ENCODE measurements at places on chromosomes 12 and 14.

- no peak for DNase-seq
These were observed 8.6 kb upstream of the CHD4 start for GRCh38 chr12:6615802-6616201.

GRCh38 chr12:133130038-133130807, at the start of the genes ZNF10 and ZNF891:
TSS of gene ZNF10 (plus strand) at chr12:133130627. CDS start at chr12:133144493, 13,866 bp downstream.
TSS of gene ZNF891 (minus strand) at chr12:133130274. CDS start at chr12:133121918, 8,356 bp downstream.
- DNase-seq, result peak; percentile 92

- DNase-seq, result no peak
These were observed 29.5 kb downstream of the ABHD12B start for GRCh38 chr14:50901361-50901760.

GRCh38 chr14:80615831-80616230, 325.7 kb downstream of the CEP128 start:
- no peak for DNase-seq

DNA sequence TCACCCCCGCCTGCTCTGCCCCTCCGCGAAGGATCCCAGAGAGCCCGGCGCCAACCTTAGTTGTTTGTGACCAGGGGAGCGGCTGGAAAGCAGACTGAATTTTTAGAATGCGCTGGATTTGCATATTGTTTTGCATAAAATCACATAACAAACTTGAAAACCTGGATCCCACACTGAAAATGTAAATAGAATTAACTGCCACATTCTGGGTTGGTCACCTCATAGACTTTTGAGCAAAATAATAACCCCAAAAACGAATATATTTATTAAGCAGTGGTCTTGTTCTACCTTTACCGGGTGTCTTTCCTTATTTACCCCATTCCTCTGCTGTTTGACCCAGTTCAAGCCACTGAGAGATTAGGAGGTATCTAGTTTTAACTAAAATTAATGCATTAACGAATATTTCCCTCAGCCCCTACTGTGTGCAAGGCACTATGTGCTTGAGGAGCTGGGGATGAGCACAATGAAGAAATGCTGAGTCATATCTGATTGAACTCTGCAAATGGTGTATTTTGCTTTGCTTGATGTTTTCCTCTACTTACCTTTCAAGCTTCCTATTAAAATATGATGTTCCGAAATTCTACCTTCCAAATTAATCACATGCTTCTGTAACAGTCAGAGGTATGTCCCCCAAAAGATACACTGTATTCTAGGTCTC, 438 bp upstream of the EGLN3 start:
- no peak for DNase-seq

DNA sequence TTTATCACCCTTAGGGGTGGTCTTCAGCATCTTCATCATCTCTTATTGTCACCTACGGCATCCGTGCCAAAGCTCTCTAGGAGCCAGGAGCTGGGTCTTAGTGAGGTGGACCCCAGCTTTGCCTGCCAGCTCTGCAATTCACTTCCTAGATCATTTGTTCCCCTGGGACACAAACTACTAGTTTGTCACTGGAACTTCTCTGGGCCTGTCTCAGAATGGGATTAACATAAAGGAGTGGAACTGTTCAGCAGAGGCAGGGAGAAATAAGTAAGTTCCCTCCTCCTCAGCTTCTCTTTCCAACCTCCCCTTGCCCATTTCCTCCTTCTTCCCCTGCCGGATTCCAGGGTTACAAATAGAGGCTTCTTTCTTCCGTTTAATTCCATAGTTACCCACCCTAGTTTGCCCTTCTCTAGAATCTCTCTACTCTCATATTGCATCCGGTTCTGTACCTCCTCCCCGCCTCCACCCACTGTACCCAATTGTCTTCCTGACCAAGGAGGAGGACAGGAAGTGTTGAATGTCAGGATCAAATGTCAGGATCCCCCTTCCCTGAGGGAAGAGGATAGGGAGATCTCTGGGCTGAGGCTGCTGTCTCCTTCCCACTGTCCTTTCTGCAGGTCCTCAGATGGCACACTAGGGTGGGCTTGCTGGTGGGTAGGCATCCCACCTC, 25.0 kb downstream of the LARP4 start:
- no peak for DNase-seq

GRCh38 chr12:48980953-48981756, 3.0 kb downstream of the WNT1 start:
- DNase-seq, result no peak

DNA sequence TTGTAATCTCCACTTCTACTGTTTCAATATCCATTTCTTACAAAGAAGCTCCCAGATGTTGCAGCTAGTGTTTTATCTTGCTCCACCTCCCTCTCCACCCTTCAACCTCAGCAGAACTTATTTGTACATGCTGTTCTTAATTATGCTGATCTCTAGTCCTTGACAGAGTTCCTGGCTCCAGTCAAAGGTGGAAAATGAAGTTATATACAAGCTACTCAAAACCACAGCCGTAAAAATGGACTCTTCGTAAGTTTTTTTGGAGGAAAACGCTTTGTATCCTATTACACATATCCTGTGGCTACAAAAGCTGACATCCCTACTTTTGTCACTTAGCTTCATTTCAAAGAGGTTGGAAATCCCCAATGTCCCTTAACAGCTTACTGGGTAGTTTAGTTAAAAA, 1.3 kb downstream of the CLEC1A start:
- DNase-seq, result no peak

- no peak for DNase-seq
These were observed 171.7 kb downstream of the PHLDA1 start for GRCh38 chr12:75859868-75860267.

DNA sequence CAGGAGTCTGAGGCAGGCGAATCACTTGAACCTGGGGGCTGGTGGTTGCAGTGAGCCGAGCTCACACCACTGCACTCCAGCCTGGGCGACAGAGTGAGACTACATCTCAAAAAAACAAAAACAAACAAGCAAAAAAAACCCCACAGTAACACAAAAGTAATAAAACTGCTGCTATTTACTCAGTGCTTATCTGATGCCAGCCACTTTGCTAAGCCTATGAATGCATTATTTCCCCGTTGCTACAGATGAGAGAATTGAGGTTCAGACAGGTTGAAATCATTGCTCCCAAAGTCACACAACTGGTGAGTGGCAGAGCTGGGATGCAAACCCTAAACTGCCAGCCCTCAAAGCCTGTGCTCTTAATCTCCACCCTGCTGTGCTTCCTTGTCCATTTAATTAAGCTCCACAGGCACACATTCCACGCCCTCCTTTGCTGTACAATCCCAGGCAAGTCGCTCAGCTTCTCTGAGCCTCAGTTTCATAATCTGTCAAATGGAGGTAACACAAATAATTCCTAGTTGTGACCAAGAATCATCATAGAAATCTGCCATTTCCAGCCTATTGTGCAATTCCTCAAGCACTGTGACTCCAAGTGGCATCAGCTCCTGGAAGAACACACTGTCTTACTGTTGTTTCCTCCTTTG, 5.7 kb upstream of the OAS3 start:
- DNase-seq, result no peak

DNA sequence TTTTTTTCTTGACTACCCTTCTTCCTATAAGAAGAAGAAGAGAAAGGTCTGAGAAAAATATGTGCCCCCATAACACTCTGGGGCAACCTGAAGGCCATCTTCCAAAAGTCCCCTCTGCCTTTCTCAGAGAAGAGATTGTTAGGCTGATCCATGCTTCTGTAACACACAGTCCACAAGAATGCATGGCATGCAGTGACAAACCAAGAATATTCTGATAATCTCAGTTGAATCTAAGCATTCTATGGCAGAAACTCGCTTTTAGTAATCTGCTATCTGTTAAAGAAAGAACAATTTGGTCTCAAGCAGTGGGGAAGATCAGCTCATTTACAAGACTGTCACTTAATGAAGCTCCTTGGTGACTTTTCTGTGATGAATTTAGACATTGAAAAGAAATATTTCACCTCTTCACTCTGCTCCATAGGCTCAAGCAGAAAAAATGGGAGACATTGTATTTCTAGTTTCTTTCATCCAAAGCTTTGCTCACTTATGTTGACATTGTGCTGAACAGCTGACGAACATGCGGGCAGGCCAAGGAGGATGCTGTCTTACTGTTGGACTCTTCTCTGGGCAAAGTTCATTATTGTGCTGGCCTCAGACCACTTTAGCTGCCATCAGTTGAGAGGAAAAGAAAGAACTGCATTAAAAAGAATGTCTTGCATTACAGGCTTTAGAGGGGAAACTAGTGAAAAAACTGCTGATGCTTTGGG, 957.1 kb downstream of the DIO2 start:
- DNase-seq, result no peak

DNA sequence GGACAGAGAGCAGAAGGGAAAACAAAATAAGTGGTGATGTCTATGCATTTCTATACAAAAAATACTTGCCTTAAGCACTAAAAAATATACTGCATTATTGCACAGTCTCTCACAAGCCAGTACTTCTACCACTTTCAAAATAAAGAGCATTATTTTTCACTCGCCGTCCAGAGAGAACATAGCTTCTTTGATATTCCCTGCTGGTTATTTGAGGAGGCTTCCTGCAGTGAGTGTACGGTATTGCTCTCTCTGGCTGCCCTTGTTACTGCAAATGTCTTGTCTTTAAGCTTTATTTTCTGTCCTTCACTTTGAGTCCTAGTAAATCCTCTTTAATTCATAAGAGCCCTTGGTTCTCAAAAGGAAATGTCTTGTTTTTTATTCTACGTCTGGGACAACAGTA, 81.1 kb downstream of the EML1 start:
- DNase-seq, result no peak

DNA sequence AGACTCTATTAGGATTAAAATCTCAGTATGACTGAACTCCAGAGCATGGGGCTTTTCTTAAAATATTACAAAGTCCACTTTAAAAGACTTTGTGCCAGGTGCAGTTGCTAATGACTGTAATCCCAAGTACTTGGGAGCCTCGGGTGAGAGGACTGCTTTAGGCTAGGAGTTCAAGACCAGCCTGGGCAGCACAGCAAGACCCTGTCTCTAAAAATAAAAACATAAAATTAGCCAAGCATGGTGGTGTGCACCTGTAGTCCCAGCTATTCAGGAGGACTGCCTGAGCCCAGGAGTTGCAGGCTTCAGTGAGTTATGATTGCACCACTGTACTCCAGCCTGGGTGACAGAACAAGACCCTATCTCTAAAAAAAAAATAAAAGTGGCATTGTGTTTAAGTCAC, 33.2 kb downstream of the ATF7 start:
- DNase-seq, result no peak

DNA sequence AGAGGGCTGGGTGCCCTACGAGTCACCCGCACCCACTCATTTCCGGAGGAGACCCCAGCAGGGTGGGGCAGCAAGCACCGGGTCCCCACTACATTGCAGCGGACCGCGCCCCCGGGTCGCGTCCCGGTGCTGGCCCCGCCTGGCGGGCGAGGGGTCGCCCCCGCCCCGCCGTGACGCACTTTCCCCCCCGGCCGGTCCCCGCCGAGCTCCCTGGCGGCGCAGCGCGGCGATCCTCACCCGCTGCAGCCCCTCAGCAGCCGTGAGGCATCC, 106.1 kb downstream of the PRICKLE1 start:
- no peak for DNase-seq

GRCh38 chr14:86027990-86028389, 498.0 kb downstream of the FLRT2 start:
- no peak for DNase-seq

DNA sequence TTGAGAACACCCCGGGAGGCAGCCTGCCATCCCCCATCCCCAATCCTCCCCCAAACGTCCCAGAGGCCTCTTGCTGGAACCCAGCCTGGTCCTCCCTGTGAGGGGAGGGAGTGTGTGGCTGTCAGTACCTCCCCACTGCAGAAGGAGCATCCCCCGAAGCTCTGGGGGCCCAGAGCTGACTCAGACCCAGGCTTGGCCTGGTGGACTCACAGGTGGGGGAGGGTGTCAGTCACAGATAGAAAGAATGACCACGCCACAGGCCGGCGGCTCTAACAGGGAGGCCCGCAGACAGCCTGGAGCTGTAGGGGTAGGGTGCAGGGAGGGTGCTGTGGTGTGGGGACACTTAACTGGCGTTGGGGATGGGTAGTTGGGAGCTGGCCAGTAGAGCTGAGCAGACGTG, 5.3 kb downstream of the HHIPL1 start:
- DNase-seq, result no peak

DNA sequence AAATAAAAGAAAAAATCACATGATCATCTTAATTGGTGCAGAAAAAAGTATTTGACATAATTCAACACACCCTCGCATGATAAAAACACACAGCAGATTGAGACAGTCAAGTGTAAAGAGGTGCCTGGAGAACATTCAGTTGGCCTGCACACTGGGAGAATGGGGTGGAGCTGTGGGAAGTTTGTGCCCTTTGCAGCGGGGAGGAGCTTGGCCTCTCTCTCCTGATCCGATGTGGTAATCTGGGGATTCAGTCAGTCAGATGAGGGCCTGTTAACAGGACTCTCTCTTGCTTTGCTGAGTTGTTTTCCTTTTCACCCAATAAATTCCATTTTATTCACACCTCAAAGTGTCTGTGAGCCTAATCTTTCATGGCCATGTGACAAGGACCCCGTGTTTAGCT, 5.9 kb downstream of the SERPINA6 start:
- no peak for DNase-seq

- no peak for DNase-seq
These were observed 29.2 kb downstream of the VWF start for GRCh38 chr12:6095269-6095668.

DNA sequence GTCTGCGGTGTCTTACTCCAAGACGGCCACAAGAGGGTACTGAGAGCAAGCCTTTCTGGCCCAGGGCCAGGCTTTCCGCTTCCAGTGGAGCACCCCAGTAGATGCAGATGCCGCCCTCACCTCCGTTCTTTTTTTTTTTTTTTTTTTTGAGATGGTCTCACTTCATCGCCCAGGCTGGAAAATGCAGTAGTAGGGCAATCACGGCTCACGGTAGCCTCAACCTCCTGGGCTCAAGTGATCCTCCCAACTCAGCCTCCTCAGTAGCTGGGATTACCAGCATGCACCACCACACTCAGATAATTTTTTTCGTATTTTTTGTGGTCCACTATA, 5.6 kb upstream of the LBHD2 start:
- DNase-seq, result peak; percentile 36

- DNase-seq, result no peak
These were observed 4.8 kb upstream of the DGLUCY start for GRCh38 chr14:91108941-91109611.

GRCh38 chr14:101843665-101844064, 82.2 kb downstream of the PPP2R5C start:
- DNase-seq, result no peak

GRCh38 chr14:39266525-39266870, 32.8 kb downstream of the MIA2 start:
- DNase-seq, result no peak

- DNase-seq, result no peak
These were observed 259.6 kb upstream of the ALG10B start for GRCh38 chr12:38056701-38057689.

GRCh38 chr12:108295641-108296040, 43.5 kb downstream of the CMKLR1 start:
- no peak for DNase-seq

GRCh38 chr12:127555071-127555470, 711.9 kb upstream of the TMEM132C start:
- DNase-seq, result no peak

DNA sequence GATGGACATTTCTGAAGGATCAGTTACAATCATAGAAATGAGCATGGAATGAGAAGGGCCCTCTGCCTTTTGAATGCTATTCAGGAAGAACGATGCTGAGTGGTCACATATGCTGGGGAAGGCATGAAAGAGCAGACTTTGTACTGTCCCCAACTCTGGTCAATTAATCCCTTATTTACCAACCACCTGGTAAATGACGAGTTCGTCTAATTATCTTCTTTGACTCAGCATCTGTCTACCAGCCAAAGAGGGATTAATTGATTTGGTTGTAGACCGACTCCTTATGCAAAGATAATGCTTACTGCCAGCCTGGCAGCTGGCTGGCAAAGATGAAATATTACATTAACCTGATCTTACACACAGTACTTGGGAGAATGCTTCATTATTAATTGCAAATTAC, 152.2 kb downstream of the CHST11 start:
- no peak for DNase-seq

- no peak for DNase-seq
These were observed at the start of gene SMOC1 for GRCh38 chr14:69879175-69880043. TSS of gene SMOC1 (plus strand) at chr14:69879416. CDS start at chr14:69879679, 263 bp downstream.

Measured in stimulated activated CD8-positive, alpha-beta memory T cell treated with anti-CD3 and anti-CD28 coated beads, Interleukin-15, amount 100 ng/mL, for 4 hours (primary cell).